ENCODE measurements at places on chromosomes 2 and 18. TPM values are rescaled to one million over a fixed set of nuclear protein-coding genes. Genes with fewer than 3 reads are reported as not detected.

The LCT gene
- total RNA-seq, result not detected

The TMEFF2 gene
- total RNA-seq, result 23.9 TPM

The SCYGR4 gene
- total RNA-seq, result not detected

The MSTN gene
- total RNA-seq, result not detected

Data from glutamatergic neuron (in vitro differentiated cells).